Dermis microvascular lymphatic vessel endothelial cell (primary cell): ENCODE measurements at places on chromosomes 4 and X.

DNA sequence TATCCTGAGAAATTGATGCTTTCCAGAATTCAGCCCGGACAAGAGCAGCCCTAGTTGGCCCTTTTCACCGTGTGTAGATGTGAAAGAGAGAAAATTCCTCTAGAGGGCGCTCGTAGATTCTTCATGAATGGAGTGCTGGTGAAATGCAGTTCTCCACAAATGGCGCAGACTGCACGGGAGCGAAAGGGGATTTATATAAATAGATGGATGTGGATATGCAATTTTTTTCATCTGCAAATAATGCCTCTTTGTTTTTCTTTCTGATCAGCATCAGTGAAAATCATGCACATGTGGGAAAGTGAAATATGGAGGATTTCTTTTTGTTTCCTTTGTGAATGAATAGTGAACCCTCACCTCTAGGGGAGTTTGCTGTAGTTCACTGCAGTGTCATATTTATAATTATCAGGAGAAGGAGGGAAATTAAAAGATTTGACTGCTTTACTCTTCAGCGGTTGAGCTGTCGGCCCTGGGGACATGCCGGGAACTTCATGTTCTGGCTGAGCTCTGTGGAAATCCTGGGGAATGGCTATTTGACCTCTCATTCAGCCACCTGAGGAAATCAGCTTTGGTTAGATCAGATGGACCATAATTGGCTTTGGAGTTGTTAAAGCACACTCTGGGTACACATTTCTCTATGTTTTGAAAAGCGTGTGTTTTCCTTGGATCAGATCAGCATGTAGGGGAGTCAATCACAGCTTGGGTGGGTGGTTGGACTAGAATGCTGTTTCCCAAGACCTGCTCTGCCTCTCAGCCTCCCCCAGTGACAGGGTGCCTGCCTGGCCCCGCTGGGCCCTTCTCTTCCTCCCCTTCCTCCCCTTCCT lies 115.0 kb upstream of the SHISA3 start:
- DNase-seq: peak; percentile 57

- peak; percentile 35 for DNase-seq
Measured at GRCh38 chr4:76011700-76012387, 4.5 kb upstream of the CXCL9 start.

GRCh38 chrX:6163721-6164120 lies 64.9 kb downstream of the NLGN4X start:
- DNase-seq: no peak

DNA sequence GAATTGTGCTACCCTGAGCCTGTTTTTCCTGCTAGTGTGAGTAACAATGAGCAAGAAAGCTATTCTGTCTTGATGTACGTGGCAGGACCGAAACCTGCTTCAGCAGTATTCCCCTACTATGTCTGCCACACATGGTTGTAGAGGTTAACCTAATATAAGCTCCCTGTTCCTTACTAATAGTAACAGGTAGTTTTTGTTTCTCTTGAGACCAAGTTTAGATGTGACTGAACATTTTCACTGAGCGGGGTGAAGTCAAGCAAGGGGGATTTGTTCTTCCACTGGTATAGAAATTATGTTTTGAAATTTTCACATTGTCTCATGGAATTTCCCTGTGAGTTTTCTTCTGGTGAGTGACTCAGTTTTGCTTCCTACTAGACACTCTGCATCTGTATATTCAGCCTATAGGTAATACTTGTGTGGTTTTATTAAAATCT lies 37.3 kb downstream of the RRAGB start:
- peak; percentile 26 for DNase-seq

GRCh38 chr4:184448141-184448540 lies 26.2 kb downstream of the IRF2 start:
- no peak for DNase-seq

GRCh38 chr4:38856046-38856445 lies 571 bp downstream of the TLR6 start:
- DNase-seq: peak; percentile 44

- no peak for DNase-seq
Measured at GRCh38 chr4:153151535-153152455, 52.4 kb upstream of the TRIM2 start.

DNA sequence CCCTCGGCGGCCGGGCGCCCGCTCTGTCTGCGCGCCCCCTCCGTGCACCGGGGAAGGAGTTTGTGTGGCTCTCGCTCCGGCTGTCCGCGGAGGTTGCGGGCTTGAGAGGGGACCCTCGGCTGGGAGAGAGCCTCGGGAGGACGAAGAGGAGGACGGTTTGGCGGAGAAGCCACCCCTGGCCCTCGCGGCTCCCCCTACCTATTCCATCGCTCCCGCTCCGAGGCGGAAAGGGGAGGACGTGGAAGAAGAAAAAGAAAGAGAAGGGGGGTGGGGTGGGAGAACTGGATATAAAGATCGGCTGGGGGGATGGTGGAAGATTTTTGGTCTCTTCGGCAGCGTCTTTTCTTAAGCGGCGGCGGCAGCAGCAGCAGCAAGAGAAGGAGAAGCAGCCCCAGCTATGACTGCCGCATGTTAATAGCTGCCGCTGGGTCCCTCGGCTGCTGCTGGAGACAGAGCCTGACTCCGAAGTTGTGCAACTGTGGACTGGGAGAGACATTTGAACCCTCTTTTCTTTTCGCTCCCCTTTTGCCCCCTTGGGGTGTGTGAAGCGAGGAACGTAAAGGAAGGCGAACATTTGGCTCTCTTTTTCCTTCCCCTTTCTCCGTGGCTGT lies 895 bp downstream of the ADGRL3 start:
- DNase-seq: no peak

DNA sequence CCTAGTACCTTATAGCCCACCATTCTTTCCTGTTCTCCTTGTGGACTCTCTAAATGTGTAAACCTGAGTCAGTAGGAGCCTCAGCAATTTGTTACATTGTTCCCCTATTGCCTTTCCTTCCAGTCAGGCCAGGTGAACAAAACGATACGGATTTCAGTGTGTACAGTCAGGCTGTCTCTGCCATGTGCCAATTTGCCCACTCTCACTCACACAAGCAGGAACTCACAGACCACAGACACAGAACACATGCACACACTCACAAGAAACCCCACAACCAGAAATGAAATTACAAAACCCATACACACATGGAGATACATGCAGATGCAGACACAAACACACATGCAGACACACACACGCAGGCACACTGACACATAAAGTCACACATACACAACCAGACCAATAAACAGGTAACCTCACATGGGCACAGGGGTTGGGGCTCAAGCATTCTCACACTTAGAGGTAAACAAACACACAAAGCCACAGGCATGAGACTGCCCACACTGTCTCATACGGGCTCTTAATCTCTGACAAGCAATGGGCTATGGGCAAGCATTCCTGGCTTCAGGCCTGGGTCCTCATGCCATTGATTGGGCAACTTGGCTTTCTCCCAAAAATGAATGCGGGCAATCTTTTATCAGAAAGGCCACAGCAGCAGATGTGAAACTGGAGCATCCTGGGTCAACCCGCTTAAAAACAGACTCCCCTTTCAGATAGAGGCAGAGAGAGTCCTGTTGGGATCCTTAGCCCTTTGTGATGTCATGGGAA lies 68.7 kb downstream of the NBDY start:
- DNase-seq: no peak

GRCh38 chr4:181204109-181204508 lies 1039.1 kb upstream of the TENM3 start:
- DNase-seq: no peak

DNA sequence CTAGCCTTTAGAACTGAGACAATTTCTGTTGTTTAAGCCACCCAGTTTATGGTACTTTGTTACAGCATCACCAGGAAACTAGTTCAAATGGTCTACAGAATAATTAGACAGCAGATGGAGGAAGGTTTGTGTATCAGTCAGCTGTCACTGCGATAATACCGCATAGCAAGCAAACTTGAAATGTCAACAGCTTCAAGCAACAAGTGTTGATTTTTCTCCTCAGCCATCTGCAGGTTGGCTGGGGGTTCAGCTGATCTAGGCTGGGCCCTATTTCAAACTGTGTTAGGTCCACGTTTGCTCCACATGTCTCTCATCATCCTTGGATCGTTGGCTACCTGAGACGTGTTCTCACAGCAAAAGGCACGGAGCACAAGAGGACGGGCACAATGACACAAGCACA lies 19.2 kb upstream of the PHEX start:
- no peak for DNase-seq

GRCh38 chr4:95929448-95930064 lies 89.7 kb downstream of the PDHA2 start:
- DNase-seq: no peak

DNA sequence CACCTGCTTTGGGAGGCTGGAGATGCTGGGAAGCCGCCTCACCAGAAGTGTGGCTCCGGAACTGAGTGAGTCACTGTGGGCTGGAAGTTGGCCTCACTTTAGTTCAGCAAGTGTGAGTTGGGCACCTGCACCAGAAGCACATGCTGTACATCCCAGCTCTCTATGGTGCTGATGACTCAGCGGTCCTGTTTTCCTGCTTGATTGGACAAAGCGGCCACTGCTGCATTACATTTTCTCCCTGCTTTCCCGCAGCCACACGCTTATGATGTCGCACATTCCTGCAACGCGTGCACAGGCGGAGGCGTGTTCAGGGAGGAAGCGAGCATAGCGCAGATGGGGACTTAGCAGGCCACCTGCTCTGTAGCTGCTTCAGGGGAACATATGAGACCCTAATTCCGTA lies 26.7 kb upstream of the CLDN34 start:
- peak; percentile 16 for DNase-seq

DNA sequence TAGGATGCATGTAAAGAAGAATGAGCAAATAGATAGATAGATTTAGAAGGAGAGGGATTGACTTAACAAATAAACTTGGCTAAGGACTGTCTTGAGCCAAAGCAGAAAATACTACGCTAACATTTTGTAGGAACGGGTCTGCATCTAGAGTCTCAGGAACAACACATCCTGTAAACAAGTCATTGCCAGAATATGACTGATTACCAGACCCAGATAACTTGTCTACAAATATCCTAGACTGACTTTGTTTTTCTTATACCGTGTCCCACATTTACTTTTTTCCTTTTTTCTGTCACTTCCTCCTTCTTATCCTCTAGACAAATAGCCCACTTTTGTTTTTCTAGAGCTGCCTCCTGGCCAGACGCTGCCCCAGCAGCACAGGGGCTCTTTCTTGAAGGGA lies 393.6 kb downstream of the PDGFC start:
- no peak for DNase-seq

GRCh38 chrX:55074851-55075467 lies at the start of gene PAGE2B:
Gene PAGE2B, plus strand, starts transcription at chrX:55075030. Its CDS starts 1,012 bp downstream, at chrX:55076042.
- DNase-seq: no peak

DNA sequence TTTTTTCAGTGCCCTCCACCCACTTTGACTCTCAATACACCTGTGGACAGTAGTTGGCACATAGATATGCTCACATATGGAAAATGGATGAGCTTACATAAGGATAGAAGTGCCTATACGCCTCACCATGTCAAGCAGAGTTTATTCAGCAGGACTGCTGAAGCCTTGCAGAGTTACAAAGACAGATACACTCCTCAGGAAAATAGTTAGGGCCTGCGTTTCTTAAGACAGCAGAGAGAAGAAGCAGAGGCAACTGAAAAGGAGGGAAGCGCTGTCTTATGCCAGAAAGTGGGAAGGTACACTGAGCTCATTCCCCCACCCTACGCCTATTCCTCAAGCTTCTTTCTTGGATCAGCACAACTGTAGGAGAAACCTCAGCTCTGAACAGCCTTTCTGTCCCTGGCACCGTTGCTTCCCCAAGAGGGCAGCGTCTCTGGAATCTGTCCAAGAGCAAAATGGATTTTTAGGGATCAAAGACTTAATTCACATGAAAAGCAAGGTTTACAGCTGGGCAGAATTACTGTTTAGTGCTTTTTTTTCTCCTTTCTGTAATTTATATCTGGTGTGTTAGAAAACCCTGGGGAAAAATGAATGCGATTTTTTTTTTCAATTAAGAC lies 37.3 kb upstream of the MBTPS2 start:
- no peak for DNase-seq

DNA sequence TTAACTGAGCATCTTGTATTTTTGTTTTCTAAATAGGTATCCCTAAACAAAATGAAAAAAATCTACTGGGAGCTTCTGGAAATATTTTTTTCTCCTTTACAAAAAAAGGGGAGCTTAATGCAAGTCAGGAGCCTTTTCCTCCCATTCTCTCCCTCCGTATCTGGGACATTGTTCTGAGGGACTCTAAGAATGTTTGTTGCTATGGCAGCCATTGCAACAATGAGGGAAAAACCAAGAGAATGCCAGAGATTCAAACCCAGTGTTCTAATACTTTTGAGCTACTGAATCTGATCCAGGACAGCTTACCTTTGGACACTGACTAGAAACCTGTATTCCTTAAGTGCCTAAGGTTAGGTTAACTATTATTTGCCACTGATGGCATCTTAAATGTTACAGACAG lies 485.7 kb upstream of the HS3ST1 start:
- DNase-seq: peak; percentile 53

DNA sequence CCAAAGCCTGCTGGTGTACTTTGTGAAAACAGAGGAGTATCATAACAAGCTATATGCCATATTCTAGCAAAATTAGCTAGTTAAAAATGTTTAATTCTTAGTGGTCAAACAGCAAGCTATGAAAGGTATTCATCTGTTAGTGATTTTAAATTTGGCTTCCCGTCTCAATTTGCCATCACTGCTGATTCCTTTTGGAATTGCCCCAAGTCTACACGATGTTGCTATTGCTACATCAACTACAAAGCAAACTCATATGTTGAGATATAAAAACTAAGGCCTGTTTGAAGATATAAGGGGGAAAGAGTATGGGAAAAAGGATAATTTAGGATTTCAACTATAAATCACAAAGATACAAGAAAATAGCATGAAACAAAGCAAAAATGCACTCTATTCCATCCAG lies 146.1 kb downstream of the COL25A1 start:
- no peak for DNase-seq

DNA sequence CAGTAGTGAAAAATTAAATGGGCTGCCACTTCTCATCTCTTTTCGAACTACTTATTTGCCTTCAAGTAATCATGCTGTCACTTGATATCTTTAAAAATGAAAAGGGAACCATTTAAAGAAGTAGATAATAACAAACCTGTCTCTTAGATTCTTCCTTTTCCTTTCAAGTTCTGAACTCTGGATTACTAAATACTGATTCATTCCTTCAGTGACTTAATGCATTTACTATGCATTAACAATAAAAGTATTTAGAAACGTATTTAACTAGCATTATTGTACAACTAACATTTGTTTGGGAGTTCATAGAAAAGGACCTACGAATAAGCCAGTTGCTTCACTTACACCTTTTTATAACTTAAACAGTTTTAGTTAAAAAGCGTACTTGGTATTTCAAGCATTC lies 61.1 kb upstream of the RAB33B start:
- no peak for DNase-seq

DNA sequence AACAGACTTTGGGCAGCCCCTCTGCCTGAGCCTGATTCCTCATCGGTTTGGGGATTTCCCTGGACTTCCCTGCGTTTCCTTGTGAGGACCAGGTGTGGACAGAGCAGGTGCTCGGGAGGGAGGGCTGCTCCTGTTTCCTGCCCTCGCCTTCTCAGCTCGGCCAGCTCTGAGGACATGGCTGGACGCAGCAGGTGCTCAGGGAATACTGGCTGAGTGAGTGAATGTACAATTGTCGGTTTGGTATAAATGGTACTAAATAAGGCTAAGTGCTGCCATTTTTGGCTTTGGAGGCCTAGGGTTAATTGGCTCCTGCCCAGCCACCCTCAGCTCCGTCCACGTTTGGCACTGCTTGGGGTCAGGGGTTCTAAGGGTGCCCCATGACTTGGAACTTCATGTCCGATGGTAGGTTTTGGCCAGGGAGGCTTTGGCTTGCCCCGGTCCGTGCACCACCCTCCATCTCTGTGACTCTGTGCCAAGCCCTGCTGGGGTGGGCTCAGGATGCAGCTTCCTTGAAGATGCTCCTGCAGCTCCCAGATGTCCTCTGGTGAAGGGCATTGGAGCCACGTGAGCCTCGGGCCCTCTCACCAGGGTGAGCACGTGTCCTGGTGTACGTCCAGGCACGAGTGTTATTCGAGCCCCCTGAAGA lies 45.0 kb upstream of the NKX1-1 start:
- no peak for DNase-seq
